A549 treated with RU486 at 1 μM for 4 hours (cell line): ENCODE measurements at places on chromosomes 3 and 15. TPM values are rescaled to one million over a fixed set of nuclear protein-coding genes. Genes with fewer than 3 reads are reported as not detected.

MORC1 gene
- total RNA-seq: not detected in 5 replicates

BLM gene
- total RNA-seq: 10.8 to 15.1 TPM (median 14.0 TPM) in 5 replicates

RAD18 gene
- 8.6 to 15.6 TPM (median 15.2 TPM) in 5 replicates for total RNA-seq

CATSPER2 gene
- 0.18 to 0.80 TPM (median 0.59 TPM) in 5 replicates for total RNA-seq

AMIGO3 gene
- total RNA-seq: 0.35 to 0.85 TPM (median 0.59 TPM) in 5 replicates

RLBP1 gene
- total RNA-seq: not detected in 5 replicates

GATM gene
- total RNA-seq: 2.2 to 3.0 TPM (median 2.5 TPM) in 5 replicates

RTF1 gene
- total RNA-seq: 17.5 to 25.3 TPM (median 22.5 TPM) in 5 replicates

CPEB1 gene
- 2.4 to 4.4 TPM (median 3.1 TPM) in 5 replicates for total RNA-seq

SLC38A3 gene
- total RNA-seq: 0.05 to 0.32 TPM (median 0.10 TPM) in 3 of 5 replicates, not detected in the others

SMCO1 gene
- total RNA-seq: not detected in 5 replicates

SLC22A13 gene
- 0.06 TPM in 1 of 5 replicates, not detected in the others for total RNA-seq

TP63 gene
- total RNA-seq: 0.28 to 0.70 TPM (median 0.43 TPM) in 5 replicates

NPAP1 gene
- not detected in 5 replicates for total RNA-seq
